ENCODE measurements at places on chromosomes 1 and 21. TPM values are rescaled to one million over a fixed set of nuclear protein-coding genes. Genes with fewer than 3 reads are reported as not detected.

The OR2G3 gene
- not detected for total RNA-seq

The TRPM2 gene
- total RNA-seq = 9.9 TPM

The DTL gene
- total RNA-seq = 0.71 TPM

The OR2T11 gene
- not detected for total RNA-seq

The SPRR3 gene
- 0.45 TPM for total RNA-seq

The FAM72D gene
- 0.40 TPM for total RNA-seq

The NMNAT2 gene
- 2.6 TPM for total RNA-seq

The GABRD gene
- not detected for total RNA-seq

The PGLYRP4 gene
- total RNA-seq = not detected

The SLAMF9 gene
- 0.80 TPM for total RNA-seq

The LIN28A gene
- not detected for total RNA-seq

The KIRREL1 gene
- total RNA-seq = 67.8 TPM

The TLR5 gene
- 16.4 TPM for total RNA-seq

The PTAFR gene
- total RNA-seq = 7.0 TPM

The CRB1 gene
- total RNA-seq = 0.94 TPM

The SPRR5 gene
- total RNA-seq = not detected

The RIT1 gene
- total RNA-seq = 38.8 TPM

The CFAP74 gene
- total RNA-seq = 0.09 TPM

The TFF1 gene
- total RNA-seq = not detected

The MATN1 gene
- total RNA-seq = 0.18 TPM

All from sciatic nerve (tissue), 2 donors.